MM.1S (cell line): ENCODE measurements at places on chromosomes 5 and 9.

- DNase-seq: no peak
These were observed 234.0 kb downstream of the KCTD16 start for GRCh38 chr5:144404672-144405071.

- DNase-seq: no peak
These were observed 69.8 kb downstream of the RNF130 start for GRCh38 chr5:180001742-180002141.

DNA sequence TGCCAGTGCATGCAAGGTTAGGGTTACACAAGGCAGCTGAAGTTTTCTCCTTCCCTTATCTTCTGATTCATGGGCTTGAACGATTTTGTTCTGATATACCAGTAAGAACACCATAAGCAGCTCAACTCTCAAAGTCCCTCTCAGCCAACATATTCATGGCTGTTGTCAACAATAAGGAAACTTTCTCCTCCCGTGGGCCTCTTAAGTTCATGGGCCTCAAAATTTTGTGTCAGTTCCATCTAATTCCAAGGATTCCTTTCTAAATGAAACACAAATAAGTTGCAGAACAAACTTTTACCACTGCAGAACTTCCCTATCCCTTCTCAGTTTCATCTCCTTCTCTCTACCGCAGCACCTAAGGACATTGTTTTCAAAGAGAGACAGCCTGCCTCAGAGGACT lies 23.6 kb upstream of the CAST start:
- no peak for DNase-seq

DNA sequence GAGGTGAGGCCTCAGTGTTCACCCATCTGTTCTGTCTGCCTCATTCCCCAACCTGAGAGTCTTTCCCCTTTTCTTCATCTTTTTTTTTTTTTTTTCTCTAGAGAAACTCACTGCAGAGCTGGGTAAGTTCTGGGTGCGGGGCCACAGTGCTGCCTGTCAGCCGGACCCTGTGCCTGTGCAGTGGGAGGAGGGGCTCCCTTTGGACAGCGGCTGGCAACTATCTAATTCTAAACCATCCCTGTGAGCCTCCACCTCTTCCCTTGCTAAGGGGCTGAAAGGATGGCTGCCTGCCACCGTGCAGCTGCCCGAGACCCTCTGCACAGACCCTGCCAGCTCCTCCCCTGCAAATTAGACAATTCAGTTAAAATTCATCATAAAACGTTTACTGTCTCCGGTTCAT lies 14.1 kb downstream of the BTNL9 start:
- no peak for DNase-seq

DNA sequence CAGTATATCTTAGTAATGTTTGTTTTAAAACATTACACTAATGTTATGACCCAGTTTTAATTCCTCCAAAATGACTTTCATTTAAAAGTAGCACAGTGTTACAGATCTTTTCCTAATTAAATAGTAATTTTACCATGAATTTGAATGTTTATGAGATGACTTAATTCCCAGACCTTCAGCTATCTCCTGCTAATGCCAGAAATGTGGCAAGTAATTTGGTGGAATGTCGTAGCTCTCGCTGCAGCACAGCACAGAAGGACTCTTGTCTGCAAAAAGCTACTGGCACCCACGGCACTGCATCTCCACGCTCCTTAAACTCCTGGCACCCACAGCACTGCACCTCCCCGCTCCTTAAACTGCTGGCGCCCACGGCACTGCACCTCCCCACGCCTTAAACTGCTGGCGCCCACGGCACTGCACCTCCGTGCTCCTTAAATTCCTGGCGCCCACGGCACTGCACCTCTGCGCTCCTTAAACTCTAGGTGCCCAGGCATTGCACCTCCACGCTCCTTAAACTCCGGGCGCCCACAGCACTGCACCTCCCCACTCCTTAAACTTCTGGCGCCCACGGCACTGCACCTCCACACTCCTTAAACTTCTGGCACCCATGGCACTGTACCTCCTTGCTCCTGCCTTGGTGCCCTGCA lies 163.1 kb downstream of the CDK5RAP2 start:
- no peak for DNase-seq

DNA sequence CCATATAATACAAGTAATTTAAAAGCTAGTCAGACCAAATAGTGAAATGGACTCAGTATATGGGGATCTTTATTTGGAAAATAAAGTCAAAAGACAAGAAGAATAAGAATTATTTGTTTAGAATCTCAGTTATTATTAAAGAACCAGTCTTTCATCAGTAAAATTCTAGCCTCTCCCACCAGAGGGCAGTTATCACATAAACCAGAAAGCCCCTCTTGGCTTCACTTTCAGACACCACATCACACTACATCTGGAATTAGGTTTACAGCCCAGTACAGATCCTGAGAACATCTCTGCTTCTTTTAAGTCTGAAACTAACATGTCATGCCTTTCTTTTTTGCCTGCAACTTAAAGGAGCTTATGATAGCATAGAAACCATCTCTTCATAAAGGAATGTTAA lies 12.2 kb upstream of the HSPB3 start:
- DNase-seq: peak; percentile 57

- no peak for DNase-seq
These were observed 500.4 kb downstream of the KCTD16 start for GRCh38 chr5:144671066-144671465.

GRCh38 chr9:84374516-84374915 lies 34.0 kb upstream of the SLC28A3 start:
- no peak for DNase-seq

GRCh38 chr5:130529511-130530485 lies 625.5 kb downstream of the CHSY3 start:
- DNase-seq: no peak

DNA sequence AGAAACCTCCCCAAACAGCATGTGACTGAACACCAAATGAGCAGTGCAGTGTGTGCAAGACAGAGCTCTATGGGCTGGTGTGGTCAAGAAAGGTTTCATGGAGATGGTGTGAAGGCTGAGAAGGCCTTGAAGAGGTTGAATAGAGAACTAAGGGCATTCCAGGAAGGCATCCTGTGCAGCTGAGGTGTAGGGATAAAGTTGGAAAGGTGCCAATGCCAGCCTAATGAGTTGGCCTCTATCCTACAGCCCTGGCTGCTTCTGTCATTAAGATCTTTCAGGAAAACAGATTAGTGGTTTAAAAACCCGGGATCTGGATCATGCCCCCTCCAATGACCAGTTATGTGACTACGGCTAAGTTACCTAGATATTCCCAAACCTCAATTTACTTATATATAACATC lies 4.0 kb downstream of the HDAC3 start:
- DNase-seq: no peak

DNA sequence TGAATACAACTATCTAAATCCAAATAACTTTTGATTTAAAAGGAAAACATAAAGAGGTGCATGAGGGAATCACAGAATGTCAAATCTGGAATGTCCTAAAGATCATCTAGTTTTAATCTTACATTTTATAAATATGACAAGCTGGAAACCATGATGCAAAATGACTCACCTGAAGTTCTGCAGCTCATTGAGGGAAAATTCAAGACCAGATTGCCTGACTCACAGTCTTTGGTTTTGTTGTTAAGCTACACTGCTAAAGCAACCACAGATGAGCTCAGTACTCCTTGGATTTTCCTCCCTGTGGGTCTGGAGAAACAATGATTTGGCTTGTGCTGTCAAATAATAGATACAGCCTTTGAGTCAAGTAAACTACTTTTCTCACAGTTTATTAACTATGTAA lies 19.1 kb upstream of the EDIL3 start:
- no peak for DNase-seq

GRCh38 chr9:125425901-125426515 lies 164.4 kb downstream of the GAPVD1 start:
- DNase-seq: no peak

GRCh38 chr9:121901616-121902015 lies 191.5 kb downstream of the TTLL11 start:
- DNase-seq: no peak

DNA sequence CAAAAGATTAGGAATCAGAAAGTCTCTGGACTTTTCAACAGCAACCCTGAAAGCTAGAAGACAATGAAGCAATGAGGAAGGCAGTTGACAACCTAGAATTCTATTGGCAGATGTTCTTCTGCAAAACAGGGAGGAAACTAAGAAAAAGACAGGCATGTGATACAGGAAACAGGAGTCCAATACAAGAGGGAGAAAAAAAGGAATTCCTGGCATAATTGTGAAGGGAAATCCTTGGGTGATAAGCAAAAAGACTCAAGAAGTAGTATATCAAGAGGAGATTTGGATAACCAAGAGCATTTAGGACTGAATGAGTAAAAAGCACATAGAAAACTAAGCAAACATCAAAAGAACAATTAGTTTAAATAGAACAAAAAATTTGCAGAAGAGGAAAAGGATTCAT lies 58.6 kb downstream of the LPAR1 start:
- DNase-seq: no peak

GRCh38 chr9:34385561-34386230 lies 9.0 kb upstream of the MYORG start:
- no peak for DNase-seq

- DNase-seq: no peak
These were observed 132.4 kb downstream of the TRPM6 start for GRCh38 chr9:74755355-74755754.

GRCh38 chr5:115469904-115470516 lies 74.6 kb downstream of the FEM1C start:
- DNase-seq: no peak

GRCh38 chr9:34187891-34188240 lies 9.0 kb downstream of the UBAP1 start:
- DNase-seq: no peak

- peak; percentile 87 for DNase-seq
These were observed 781 bp downstream of the ST6GALNAC4 start for GRCh38 chr9:127915801-127916719.

- no peak for DNase-seq
These were observed 1527.5 kb upstream of the C9orf72 start for GRCh38 chr9:29100762-29101161.

DNA sequence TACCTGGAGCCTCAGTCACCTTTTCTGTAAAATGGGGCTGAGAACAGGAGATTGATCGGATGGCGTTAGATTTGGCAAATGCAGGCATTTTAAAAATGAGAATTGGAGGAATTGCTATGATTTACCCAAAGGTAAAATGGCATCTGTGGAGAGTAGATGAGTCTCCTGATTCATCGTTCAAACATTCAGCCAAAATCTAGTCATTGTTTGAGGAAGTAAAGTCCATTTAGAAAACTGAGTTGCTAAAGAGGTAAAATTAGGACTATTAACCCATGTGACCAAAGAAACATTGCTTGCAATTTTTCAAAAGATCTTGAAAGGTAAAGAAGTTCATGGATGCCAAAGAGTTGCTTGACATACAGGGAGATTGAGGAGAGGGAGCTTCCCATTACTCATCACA lies 69.7 kb downstream of the ZNF462 start:
- no peak for DNase-seq

DNA sequence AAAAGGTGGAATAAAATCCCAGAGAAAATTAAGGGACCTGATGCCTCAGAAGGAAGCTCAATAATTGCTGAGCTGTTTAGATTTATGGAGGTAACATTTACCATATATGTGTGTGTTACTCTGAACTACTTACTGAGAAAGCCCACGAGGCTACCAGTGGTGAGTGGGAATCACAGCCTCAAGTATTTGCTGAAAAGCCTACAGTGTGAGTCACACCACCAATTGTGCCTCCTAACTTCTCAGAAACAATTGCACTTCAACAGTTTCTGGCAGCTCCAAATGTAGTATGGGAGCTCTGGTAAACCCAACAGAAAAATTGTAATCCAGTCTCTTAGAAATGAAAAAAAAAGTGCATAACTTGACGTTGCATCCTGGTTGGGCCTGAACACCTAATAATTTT lies 551.6 kb downstream of the PRDM9 start:
- no peak for DNase-seq

DNA sequence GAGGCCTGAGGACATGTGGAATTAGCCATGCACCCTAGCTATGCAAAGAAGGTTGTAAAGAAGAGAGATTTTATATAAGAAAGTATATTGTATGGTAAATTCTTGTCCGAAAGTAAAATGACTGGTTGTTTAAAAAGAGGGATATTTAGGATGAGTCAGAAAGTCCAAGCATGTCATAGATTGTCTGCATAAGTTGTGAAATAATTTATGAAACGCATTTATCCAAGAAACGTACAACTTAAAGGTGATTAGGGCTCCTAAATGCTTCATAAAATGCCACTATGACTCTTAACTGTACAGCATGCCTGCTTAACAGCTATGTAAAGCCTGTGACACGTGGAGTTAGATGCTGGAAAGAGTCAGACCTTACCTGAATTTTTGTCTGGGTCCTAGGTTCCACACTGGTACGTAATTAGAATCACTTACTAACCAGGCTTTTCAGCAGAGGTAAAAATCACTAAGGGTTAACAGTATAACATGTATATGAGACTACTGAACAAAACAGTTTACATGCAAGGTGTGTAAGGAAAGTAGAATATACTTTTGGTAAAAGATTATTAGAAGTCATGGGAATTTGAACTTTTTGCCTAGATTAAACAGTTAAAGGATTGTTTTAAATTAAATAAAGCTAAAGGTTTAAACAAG lies 37.0 kb upstream of the ARL15 start:
- no peak for DNase-seq

GRCh38 chr5:66708368-66708767 lies 112.2 kb downstream of the MAST4 start:
- DNase-seq: peak; percentile 79

DNA sequence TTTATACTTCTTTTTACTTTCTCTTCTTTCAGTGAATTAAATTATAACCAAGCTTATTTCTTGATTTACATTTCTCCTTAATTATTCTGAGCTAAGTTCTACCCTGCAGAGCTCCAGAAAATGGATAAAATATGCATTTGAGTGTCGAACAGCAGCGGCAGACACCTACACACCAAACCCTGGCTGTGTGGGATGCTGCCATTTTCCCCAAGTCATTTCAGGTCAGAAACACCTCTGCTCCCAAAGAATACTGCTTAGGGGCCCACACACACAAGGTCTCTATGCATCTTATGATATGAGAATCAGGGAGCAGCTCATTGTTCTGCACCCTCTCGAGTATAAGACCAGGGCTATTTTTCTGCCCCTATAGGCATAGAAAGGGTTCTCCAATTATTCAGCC lies 122.3 kb downstream of the CMYA5 start:
- DNase-seq: no peak

DNA sequence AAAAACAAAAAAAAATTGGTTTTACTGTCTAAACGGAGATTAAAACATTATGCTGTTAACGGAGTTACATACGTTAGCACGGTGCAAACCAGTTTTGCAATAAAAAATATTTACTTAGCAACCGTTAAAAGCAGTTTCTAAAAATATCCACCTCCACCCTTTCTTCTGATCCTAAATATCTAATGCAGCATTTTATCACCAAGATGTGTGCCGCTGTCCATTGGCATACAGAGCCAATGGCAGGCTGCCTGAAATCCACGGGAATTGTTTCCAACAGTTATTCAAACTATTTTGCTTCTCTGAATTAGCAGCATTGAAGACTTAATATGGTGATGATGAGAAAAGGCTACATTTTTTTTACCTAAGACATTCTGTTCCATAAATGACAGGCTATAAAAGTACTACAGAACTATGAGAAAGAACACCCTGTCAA lies 61.6 kb downstream of the CSNK1A1 start:
- no peak for DNase-seq

- no peak for DNase-seq
These were observed 20.3 kb downstream of the FEM1C start for GRCh38 chr5:115524199-115524847.
